Stimulated activated CD8-positive, alpha-beta memory T cell treated with anti-CD3 and anti-CD28 coated beads, Interleukin-7, amount 100 ng/mL, for 1 hour (primary cell): ENCODE measurements at places on chromosomes 16 and 17.

GRCh38 chr16:29876217-29876593 lies 13.2 kb upstream of the CDIPT start:
- no peak for DNase-seq

- no peak for DNase-seq
Measured at GRCh38 chr16:10362077-10362863, 23.6 kb upstream of the ATF7IP2 start.

DNA sequence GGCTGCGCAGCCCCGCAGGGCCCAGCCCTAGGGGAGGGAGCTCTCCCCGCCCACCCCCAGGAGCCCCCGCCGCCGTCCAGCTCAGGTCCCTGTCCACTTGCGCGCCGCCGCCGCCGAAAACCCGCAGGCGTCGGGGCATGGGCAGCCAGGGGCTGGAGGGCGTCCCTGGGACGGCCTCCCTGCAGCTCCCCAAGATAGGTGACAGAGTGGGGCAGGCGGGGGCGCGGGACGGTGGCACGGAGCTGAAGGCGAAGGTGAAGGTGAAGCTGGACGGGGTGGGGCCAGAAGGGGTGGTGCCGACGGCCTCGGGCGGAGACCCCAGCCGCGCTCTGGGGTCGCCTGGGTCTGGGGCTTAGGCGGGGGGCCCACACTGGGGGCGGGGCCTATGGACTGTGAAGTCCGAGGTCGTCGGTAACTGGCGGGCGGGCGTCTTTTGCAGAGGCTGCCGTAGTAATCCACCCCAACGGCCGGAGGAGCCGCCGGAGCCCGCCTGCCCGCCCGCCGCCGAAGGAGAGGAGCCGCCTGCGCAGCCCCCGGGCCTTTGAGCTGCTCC lies 27.2 kb downstream of the SREBF1 start:
- DNase-seq, result no peak

DNA sequence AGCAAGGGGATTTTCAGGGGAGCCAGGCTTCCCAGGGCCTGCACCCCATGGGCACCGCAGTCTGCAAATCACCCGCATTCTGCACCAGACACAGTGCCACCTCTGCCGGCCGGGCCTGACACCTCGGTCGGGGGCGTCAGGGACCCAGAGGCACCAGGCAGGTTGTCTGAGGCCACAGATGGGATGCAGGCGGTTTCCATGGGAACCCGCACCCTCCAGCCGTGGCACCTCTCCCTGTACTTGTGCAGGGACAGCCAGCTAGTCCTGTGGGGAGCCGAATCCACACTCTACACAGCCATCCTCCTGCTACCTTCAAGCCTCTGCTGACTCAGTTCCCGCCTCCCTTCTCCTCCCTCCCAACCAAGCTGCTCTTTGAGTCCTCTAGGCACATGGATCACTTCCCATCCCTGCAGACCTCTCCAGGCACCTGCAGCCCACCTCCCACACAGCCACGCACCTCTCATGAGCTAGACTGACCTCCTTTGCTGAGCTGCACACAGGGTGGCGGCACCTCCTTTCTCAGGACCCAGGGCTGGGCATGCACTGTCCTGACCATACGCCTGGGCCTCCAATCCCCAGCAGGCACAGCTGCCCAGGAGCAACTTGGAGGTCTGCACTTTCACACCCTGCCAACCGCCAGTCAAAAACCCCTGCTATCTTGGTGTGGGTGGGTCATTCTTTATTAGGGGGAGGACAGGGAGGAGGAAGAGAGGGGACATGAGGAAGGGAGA lies 119.5 kb downstream of the C16orf78 start:
- DNase-seq, result no peak

- DNase-seq, result no peak
Measured at GRCh38 chr17:55402374-55402773, 19.3 kb downstream of the MMD start.

- DNase-seq, result no peak
Measured at GRCh38 chr16:15605839-15606517, 37.0 kb downstream of the MARF1 start.

DNA sequence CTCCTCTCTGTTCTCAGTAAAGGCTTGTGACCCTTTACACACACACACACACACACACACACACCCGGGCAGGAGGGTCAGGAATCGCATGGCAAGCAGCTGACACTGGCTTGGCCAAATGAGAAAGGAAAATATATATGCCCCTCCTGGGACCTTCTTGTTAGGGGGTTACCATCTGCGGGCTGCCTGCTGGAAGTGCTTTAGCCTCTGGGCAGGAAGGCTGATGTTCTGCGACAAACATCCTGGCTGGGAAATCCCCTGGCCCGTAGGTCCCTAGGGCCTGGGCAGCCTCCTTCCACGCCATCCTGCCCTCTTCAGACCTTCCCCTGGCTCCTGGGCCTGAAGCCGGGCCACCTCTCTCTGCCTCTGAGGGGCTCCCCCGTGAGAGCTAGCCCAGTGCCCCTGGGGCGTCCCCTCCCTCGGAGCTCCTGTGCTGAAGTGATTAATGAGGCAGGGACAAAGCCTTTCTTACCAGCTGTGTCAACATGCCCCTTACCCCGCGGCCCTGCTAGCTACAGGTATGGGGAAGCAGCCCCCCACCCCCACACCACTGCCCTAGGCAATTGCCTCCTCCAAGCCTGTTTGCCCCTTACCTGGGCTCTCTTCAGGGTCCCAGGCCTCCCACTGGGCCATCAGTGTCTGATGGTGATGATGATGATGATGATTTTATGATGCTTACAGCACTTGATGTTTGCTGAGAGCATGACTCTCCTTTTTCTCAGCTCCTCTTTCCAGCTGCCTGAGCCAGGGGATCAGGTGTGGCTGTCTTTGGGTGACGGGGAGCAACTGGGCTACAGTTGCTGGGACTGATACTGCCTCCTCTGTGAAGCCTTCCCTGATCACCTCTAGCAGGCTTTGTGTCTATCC lies 32.8 kb upstream of the ETV4 start:
- DNase-seq, result no peak

- DNase-seq, result no peak
Measured at GRCh38 chr16:24427840-24428239, 111.5 kb upstream of the RBBP6 start.

DNA sequence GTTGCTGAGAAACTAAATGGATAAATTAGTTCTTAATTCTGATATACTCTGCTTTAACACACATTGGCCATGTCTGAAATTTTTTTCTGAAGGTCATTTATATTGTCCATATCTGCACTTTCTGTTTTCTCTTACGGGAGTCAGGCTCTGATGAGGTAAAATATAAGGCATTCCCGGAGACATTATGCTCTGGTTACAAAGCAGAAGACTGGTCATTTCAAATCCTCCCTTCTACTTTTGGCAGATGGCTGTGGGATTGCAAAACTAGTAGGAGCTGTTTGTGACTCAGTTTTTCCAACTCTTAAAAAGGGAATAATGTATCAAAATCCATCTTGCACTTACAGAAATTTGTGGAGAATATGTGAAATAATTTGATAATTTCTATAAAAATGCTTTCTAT lies 92.2 kb upstream of the CPHXL start:
- DNase-seq, result no peak

- no peak for DNase-seq
Measured at GRCh38 chr17:18139949-18140348, 31.4 kb downstream of the MYO15A start.

GRCh38 chr17:18318117-18318516 lies 3.0 kb downstream of the SMCR8 start:
- no peak for DNase-seq

DNA sequence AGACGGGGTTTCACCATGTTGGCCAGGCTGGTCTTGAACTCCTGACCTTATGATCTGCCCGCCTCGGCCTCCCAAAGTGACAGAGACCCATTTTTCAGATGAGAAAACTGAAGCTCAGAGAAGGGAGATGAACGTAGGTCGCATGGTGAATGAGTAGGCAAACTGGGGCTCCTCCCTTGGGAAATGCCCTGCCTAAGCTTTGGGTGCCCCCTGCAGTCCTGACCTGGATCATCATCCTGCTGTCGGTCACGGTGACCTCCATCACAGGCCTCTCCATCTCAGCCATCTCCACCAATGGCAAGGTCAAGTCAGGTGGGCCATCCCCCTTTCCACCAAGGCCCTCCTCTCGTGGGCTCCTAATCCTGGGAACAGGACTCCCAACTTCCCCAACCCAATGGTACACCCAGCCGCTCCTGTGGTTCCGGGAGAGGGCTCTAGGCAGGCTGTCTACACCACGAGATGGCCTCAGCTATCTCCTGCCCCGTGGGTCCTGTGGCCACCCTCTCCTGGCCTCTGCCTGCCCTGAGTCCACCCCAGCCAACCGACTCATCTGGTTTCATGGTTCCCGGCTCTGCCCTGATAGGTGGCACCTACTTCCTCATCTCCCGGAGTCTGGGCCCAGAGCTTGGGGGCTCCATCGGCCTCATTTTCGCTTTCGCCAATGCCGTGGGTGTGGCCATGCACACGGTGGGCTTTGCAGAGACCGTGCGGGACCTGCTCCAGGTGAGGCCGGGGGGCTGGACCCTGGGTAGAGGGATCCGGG lies 4.7 kb downstream of the SLC12A3 start:
- DNase-seq, result no peak

- DNase-seq, result no peak
Measured at GRCh38 chr17:57273490-57273889, 17.2 kb downstream of the MSI2 start.

- DNase-seq, result no peak
Measured at GRCh38 chr17:32335687-32336086, 6.3 kb downstream of the C17orf75 start.

DNA sequence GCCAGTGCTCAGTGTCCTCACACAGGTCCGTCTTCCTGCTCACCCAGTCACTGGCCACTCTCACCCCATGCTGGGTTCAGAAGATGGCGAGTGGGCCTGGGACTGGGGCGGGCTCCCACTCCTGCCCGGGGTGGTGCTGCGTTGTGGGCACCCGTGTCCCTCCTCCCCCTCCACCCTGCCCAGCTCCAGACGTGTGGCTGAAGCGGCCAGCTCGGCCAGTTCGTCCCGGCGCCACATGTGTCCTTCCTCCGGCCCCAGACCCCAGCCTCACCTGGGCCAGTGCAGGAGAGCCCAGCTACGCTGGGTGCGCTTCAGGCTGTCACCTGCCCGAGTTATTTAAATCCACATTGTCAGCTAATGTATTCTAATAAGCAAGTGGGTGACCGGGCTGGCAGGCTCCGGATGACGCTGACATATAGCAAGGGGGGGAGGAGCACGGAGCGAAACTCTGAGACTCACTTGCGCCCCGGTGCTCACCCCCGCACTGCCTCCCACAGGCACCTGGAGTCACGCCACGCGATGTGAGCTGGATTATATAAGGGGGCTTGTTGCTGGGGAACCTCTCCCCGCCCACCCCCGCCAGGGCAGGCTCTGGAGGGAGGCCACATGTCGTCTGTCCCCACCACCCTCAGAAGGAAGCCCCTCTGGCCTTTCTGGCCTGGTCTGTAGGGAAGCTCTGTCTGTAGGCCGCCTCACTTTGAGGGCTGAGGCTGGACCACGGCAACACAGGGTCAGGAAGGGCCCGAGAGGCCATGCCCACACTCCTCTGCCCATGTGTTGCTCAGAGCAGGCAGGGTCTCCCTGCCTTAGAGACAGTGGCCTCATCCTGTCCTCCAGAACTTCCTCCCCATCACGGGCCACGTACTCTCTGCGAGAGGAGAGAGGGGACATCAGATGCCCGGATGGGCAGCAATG lies 7.1 kb upstream of the BAIAP2 start:
- DNase-seq, result no peak

GRCh38 chr16:69465881-69466280 lies 41.5 kb downstream of the CYB5B start:
- DNase-seq, result no peak

GRCh38 chr17:13874134-13874533 lies 195.2 kb upstream of the COX10 start:
- DNase-seq, result no peak

DNA sequence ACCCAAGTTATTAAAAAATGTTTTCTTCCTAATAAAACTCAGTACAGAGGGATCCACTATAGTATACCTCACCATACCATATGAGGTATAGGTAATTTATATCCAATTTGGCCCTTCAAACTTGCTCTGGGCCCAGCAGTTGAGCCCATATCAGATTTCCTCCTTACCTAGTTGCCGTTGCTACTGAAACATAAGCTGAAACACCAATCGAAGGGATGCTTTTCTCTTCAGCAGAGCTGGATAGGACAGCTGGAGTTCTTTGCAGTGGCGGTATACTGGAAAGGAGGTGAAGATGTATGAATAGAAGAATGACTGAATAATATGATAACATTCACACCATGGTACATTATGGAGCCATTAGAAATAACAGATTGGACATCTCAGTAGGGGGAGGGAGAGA lies 42.7 kb downstream of the TNRC6C start:
- no peak for DNase-seq

DNA sequence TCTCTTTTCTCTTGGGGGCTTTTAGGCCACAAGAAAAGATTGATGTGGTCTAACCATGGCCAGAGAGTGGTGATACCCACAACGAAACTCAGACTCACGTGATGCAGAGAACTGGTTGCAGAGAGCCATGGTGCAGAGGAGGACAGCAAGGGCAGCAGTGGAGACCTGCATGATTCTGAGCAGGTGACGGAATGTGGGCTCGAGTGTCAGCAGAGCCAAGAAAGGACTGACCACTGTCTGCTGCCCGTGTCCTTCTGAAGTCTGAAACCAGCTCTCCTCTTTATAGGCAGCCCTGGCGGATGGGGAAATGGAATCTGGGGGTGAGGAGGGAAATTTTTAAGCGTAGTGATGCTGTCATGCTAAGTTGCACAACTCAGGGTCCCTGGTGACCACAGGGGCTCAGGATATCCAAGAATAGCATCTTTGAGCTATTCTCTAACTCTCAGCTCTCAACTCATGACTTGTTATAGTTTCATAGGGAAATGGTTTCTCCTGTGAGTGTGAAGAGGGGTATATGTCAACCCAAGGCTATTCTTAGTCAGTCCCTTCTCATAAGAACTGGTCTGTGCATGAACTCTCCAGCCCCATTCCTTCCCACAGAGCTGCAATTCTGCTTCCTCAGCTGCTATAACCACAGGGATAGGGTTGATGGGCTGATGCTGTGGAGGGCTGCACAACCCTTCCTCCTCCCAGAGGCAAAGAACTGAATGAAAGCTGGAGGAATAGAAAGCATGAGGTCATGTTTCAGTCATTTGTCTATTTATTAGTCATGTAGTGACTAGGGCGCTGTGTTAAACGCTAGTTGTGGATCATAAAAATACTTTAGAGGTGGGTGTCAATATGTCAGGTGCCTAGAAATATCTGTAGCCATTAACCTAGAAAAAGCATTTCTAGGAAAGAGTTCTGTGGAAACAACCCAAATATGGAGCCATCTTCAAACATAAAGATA lies at the start of gene CCL3:
CCL3 (minus strand) TSS at position 256 of the 949 bp plus-strand sequence; CDS start at position 171, 85 bp downstream.
- no peak for DNase-seq

- no peak for DNase-seq
Measured at GRCh38 chr17:9766970-9767369, 24.4 kb downstream of the DHRS7C start.

- DNase-seq, result no peak
Measured at GRCh38 chr16:4323071-4323844, 7.4 kb downstream of the GLIS2 start.

GRCh38 chr17:54749157-54749556 lies 151.5 kb upstream of the TOM1L1 start:
- DNase-seq, result no peak
